ENCODE measurements at places on chromosomes 6 and 20.
A peak's percentile ranks its signal among the peaks of the same experiment; 100 is the strongest.

DNA sequence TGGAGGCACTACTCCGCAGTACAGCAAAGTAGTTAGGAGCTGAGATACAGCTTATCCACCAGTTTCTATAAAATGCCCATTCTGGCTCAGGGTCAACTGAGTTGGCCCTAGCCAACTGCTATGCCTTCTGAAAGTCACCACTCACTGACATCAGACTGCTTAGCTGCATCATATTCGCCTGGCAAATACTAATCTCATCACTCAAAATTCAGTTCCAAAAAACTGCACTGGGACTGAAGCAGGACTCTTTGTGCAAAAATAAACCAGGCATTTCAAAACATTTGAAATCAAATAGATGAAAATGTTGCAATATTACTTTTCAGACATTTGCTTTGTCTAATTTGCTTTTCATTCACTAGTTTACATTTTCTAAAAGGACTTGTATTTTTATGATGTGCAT is 230.0 kb downstream of the ALDH8A1 start:
- no peak for DNase-seq

GRCh38 chr6:92427453-92427852 is 991.9 kb downstream of the EPHA7 start:
- no peak for DNase-seq

DNA sequence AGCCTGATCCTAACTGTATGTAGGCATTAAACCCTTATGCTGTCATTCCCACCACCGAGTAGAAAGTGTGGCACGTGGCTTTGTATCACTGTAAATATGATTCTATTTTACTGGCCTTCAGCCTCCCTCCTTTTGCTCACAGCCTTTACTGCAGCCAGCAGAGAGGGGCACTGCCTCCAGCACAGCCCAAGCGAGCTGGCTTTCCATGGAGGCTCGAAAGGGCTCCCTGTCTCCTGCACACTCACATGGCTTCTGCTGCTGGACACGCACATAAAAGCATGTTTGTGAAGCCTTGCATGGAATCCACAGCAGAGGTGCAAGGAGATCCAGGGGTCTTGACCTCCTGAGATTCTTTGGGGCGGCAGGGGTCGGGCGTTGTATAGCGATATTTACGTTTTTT is 51.3 kb downstream of the RNASET2 start:
- DNase-seq, result no peak

- no peak for DNase-seq
Measured at GRCh38 chr6:155143029-155143577, 120.7 kb upstream of the CLDN20 start.

- no peak for DNase-seq
Measured at GRCh38 chr6:79426625-79427278, 110.5 kb downstream of the LCA5 start.

DNA sequence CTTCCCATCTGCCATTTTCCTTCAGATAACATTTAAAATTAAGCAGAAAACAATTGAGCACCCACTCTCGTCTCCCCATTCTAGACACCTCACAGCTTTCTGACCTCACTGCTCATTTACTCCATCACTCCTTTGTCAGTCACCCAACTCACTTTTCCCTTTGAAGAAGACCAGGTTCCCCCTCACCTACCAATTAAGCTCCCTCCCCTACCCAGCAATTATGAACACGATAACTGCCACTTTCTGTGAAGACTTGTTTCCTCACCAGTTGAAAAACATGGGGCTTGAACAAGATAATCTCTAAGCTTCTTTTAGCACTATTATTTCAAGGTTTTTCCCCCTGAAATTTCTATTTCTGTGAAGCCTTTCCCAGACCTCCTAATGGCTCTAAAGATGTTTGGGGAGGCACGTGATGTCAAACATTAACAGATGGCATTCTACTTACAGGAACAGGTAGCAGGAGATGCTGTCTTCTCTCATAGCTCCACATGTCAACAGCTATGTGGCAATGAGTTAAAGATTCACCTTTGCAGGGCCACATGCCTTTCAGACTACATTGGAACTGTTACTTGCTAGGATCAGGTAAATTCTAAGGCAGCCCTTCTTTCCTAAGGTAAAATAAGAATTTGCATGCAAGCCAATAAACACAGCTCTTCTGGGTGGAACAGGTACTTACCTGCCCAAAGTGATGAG is 24.8 kb upstream of the SLA2 start:
- DNase-seq, result no peak

- DNase-seq, result peak; percentile 88
Measured at GRCh38 chr6:1952740-1953360, 292.6 kb downstream of the GMDS start.

- no peak for DNase-seq
Measured at GRCh38 chr20:41086402-41087324, 50.7 kb upstream of the PLCG1 start.

DNA sequence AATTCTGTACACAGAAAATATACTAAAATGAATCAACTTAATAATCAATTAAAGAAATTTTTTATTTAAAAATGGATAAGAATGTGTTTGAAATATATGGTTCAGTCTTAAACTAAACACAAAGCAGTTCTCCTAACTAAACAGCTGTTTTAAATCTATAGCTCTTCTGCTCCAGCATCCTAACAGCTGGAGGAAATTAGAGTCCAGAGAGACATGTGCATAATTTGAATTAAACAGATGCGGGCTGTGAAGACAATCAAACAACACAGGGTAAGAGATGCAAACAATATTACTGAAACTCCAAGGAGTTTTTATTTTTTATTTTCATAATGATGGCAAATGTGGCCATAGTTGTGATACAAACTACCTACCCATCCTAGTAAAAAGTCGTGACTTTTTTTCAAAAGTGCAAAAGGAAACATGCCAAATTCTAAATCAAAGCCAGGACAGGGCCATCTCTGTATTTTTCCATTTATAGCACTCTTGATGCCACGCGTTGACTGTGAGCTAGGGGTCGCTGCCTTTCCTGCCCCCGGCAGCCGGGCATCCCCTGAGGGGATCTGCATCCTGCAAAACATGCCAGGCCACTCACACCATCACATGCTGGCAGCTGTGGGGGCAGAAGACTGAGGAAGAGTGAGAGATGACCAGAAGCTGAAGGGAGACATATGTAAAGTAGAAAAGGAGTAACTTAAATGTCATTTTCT is 310.6 kb downstream of the PRKN start:
- peak; percentile 26 for DNase-seq

- DNase-seq, result no peak
Measured at GRCh38 chr6:108421366-108421765, 126.5 kb downstream of the AFG1L start.

Data from fibroblast of skin of abdomen (primary cell).